RCC 7860 (cell line): ENCODE measurements at places on chromosomes 4 and X.

DNA sequence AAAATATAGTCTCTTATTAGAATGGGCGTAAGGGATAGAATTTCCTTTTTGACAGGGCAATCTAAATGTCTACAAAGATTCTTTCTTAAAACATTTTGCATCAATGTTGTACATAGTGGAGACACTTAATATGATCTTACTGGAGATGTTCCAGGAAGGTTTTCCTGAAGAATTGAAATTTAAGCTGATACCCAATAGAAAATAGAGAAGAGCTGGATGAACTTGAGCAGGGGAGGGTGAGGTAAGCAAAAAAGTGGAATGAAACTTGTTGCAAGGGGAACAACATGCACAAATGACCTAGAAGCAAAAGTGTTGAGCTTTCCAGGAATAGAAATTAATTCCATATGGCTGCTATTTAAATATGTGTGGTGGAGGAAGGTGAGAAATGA lies 19.7 kb downstream of the SLAIN2 start:
- DNase-seq = no peak

GRCh38 chrX:17082831-17083230 lies 136.4 kb downstream of the REPS2 start:
- DNase-seq = no peak

DNA sequence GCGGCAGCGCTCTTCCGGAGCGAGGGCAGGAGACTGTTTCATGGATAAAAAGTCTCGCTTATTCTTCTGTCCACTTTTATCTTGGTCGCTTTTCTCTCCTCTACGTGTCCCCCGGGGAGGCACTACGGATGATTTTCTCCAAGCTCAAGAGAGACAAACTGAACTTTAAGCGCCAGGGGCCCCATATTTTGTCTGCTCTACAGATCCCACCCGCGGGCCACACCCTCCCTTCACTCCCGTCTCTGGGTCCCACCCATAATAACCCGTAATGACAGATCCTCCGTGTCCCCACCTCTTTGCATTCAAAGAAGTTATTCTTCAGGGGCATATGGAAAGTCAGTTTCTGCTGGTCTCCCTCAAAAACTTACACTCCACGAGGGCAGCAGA lies at the start of gene CORIN:
TSS of gene CORIN (minus strand) at position 160 of the 387 bp plus-strand sequence. CDS start at position 42, 118 bp downstream.
- DNase-seq = no peak

GRCh38 chr4:145795521-145795920 lies 115.6 kb downstream of the C4orf51 start:
- no peak for DNase-seq

DNA sequence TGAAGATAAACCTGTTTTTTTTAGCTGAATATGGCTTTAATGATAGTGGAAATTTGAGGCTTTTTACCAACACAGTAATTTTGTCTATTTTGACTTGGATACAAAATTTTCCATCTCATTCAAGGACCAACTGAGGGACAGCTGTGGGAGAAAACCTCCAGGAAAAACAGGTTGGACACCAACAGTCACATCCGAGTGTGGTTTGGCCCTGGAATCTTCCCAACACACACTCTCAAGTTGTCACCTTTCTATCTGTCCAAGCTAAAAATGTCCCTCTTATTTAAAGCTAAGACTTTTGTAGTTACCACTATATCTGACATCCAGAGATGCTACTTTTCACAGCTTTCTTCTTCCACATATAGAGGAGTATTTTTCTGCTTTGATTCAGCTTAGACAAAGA lies 404.9 kb downstream of the PCDH7 start:
- DNase-seq = no peak

DNA sequence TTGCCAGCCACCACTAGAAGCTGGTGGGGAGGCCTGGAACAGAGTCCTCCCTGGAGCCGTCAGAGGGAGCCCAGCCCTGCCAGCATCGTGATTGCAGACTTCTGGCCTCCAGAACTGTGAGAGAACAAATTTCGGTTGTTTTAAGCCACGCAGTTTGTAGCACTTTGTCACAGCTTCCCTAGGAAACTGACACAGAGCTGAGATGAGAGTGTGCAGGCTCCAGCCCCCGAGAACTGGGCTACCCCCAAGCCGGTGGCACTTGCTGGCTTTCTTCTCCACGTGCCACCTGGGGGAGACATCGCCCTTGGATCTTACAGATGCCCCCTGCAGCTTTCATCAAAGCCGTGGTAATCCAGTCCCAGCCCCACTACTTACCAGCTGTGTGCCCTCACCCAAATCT lies 83.7 kb downstream of the PPP2R2C start:
- no peak for DNase-seq

DNA sequence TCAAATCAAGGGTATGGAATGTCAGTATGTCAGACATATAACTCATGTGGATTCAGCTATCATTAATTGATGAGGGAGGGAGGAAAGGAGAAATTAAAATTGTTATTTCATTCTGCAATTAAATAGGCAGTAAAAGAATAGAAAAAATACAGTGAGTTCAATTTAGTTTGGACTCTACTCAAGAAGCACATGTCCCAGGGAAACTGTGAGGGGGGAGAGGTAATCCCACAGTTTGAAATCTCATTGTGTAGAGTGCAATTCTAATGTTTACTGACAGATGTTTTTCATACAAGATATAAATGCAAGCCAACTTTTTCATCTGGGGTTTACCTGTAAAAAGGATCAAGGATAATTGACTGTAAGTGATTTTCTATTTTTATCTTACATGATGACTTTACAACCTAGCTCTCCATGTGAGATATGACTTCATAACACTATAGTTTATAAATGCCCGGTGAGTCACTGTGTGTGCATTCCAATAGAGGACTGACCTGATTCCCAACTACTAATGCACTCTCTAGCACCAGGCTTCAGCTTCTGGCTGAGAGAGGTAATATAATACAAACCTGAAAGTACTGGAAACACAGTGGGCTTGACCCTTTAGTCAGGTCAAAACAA lies 35.2 kb upstream of the SCD5 start:
- DNase-seq = peak; percentile 54

DNA sequence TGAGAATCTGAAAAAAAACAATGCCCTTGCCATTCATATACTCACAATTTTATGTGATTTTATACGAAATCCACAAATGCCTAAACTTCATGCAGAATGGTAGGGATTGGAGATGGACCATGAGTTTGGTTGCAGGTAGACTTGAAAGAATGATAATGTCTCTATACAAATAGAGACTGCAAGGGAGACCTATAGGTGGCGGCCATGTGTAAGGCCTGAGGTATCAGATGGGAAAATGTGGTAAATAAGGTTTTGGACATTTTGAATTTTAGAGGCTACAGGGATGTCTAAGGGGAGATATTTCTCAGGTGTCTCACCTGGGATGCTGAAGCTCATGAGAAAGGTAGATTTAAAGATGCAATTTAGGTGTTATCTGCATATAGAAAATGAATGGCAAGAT lies 78.0 kb downstream of the GABRB1 start:
- no peak for DNase-seq

DNA sequence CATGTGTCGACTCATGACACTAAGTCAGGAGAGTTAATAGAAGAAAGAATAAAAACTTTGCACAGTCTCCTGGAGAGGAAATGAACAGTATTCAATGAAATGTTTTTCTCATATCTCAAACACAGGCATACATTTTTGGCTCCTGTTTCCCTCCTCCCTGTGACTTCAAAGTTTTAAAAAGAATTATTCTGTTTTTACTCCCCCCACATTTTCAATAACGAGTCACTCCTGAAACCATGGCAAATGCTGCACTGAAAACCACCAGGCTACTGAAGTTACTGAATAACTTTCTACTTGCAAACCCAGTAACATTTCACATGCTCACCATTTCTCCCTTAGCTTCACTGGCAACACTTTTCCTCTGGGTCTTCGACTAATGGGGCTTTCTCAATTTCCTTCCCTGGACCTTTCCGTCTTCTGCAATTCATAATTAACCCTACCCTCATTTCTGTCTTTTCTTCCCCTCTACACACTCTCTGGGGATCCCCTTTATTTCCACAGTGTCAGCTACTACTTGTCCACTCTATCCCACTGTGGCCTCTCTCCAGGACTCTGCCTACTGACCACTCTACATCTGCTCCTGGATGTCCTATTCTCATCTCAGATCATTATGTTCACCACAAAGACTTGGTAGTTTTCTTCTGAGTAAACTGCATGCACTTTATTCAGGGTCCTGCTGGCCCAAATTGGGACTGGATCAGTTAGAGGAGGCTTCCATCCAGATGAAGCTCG lies 225.8 kb upstream of the ETNPPL start:
- DNase-seq = no peak

- no peak for DNase-seq
These were observed 176.3 kb upstream of the EDA2R start for GRCh38 chrX:66815227-66815626.

- no peak for DNase-seq
These were observed 14.8 kb upstream of the MXD4 start for GRCh38 chr4:2276581-2277325.

- DNase-seq = no peak
These were observed 130.0 kb downstream of the HMX1 start for GRCh38 chr4:8741513-8742226.

- no peak for DNase-seq
These were observed 977 bp upstream of the RBBP7 start for GRCh38 chrX:16870862-16871815.

DNA sequence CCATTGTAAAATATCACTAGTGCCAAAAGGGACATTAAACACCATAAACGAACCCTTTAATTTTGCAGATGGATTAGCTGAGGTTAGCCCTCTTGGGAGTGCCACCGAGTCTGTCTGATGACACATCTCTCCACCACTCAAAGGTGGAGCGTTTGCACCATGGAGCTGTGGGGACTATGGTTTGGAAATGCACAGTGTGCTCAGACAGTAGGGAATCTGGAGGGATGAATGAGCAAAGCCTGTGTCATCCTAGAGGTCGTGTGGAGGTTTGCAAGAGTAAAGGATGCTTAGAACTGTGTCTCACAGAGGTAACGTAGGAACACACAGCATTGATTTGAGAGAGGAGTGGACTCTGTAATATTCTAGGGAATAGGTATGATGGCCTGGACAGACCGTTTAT lies 93.7 kb downstream of the CLNK start:
- peak; percentile 82 for DNase-seq

DNA sequence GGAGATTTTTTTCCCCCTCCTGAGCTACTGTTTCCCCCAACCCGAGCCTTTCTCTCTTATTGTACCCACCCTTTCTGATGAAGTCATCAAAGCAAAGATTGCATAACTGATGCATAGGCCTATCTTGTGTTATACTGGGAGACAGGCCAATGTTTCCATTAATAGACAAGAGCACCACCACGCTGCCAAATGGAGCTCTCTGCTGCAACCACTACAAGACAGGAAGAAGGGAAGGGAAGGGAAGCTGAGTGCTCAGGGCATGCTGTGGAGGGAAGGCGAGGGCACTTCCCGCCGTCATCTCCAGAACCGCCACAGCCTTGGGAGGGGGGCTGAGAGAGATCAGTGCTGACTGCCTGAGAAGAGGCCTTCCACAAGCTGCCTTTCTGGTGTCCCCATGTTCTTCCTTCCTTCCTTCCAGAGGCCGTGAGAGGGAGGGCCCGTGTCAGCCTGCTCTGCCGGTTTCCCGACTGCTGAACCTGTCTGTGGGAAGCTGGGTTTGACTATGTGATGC lies 75.0 kb downstream of the MGST2 start:
- no peak for DNase-seq

- peak; percentile 5 for DNase-seq
These were observed 17.1 kb downstream of the DDX3X start for GRCh38 chrX:41350976-41351569.

DNA sequence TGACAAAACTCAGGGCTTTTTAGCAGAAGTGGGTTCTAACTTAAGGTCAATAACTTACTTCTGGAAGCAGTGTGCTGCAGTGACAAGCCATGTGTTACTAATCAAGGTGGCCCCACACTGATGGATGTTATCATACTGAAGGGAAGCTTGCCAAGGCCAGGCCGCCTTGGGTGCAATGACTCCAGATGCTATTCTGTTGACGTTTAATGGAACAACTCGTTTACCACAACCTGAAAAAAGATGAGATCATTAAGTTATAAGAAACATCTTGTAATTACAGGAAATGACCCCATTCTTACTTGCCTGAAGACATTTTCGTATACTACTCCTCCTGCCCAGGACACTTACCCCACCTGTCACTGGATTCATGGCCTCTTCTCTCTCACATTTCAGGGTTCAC lies 38.9 kb upstream of the TMPRSS11D start:
- DNase-seq = peak; percentile 8

DNA sequence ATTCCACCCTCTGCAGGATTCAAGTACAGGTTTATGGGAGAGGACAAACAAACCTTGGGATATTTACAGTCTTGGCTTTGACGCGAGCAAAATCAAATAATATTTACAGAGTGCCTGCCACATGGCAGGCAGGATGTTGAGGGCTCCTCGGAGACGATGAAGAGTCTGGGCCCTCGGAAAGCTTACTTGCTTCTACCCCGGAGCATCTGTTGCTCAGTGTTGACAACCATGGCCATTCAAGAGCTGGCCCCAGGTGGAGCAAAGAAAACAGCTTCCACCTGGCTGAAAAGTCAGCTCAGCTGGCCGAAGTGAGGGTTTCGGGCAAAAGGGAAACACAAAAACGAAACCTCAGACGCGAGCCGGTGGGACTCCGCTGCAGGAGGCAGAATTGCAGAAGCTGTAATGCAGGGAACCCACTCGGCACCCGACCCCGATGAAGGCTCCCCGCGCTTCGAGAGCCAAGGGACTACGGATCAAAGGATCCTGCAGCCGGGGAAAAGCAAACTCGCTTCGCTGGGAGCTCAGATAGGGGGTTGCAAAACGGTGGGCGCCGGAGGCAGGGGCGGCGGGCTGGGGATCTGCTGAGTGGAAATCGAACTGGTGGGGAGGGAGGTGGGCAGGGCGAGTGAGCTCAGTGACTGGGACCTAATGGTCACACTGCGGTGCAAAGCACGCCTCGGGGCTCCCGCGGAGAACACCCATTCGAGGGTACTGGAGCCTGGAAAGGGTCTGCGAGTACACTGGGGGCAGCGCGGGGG lies 805 bp downstream of the ATP8A1 start:
- no peak for DNase-seq

DNA sequence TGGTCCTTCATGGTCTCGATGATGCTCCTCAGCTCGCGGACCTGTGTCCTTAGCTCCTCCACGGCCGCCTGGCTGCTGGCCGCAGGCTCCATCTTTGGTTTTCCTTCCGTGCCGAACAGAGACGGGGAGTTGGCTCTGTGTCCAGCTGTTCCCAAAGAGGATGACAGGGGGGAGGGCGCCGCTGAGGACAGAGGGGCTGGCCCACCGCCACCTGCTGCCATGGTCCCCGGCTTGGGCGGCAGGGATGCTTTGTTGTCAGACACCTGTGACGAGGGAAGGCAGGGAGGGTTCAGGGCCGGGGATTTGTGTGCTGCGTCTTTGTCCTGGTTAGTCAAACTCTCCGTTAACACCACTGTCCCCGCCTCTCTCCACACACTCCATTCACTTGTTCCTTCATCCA lies 26.6 kb upstream of the MAP3K15 start:
- no peak for DNase-seq

- peak; percentile 16 for DNase-seq
These were observed 380.5 kb upstream of the IGFBP7 start for GRCh38 chr4:57490520-57491255.

DNA sequence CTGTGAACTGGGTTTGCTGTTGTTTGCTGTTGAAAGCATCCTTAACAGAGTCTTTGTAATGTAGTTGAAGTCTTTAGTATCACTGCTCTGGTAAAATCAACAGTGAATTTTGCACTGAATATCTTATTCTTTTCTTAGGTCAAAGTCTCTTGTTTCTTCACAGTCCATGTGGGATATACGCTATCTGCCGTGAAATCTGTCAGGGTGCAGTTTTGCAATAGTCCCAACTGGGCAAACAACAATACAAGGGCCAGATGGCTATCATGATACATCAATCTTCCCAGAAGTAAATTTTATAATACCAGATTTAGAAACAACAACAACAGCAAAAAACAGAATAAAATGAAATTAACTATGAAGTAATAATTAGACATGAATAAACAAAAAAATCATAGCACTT lies 123.5 kb downstream of the PPARGC1A start:
- DNase-seq = no peak

GRCh38 chrX:49988143-49988542 lies 65.7 kb downstream of the CLCN5 start:
- DNase-seq = no peak
